ENCODE measurements at places on chromosomes 5 and 9. TPM values are rescaled to one million over a fixed set of nuclear protein-coding genes. Genes with fewer than 3 reads are reported as not detected.

The CA9 gene
- 11.6 TPM for total RNA-seq

The TEK gene
- 1.5 TPM for total RNA-seq

The SAPCD2 gene
- 51.2 TPM for total RNA-seq

DNA sequence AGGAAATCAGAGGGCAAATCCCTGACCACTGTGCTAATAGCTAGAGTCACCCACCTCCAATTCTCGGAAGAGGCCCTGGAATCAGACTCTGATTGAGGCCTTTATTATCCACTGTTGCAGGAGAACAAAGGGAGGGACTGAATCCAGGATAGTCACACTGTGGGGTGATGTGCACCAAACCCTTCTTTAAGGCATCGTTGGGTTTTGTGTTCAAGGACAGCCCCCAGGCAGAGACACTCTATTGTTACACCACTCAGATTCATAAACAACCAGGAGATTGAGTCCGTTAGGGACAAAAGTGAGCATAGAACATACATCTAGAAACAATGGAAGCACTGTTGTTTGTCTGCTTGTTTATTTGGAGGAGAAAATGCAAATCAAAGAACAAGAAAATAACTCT lies 124.6 kb upstream of the TBCA start:
- no peak for DNase-seq

DNA sequence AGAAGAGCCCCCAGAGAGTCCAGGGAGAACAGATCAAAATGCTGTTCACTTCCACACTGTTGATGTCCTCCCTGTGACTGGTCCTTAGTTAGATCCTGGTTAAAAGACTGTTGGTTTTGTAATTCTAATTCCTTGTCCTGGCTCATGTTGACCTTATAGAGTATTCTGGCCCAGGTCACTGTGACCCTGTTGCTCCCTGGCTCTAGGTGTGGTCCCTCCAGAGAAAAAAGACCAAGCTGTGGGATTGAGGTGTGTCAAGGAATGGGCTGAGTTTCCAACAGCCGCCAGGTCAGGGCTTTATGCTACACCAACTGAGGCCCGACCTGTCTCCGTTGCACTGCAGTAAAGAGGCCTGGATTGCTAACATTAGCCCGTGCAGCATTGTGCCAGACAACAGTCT lies 241.0 kb upstream of the MSX2 start:
- no peak for DNase-seq

Data from Caki2 (cell line).